ENCODE measurements at places on chromosomes 3 and 15. TPM values are rescaled to one million over a fixed set of nuclear protein-coding genes. Genes with fewer than 3 reads are reported as not detected.

OIP5 gene
- total RNA-seq = 0.88 TPM

CLDN11 gene
- 50.3 TPM for total RNA-seq

DGKG gene
- total RNA-seq = 2.5 TPM

- DNase-seq = no peak
These were observed 102.4 kb downstream of the KLHL25 start for GRCh38 chr15:85692321-85692720.

DNA sequence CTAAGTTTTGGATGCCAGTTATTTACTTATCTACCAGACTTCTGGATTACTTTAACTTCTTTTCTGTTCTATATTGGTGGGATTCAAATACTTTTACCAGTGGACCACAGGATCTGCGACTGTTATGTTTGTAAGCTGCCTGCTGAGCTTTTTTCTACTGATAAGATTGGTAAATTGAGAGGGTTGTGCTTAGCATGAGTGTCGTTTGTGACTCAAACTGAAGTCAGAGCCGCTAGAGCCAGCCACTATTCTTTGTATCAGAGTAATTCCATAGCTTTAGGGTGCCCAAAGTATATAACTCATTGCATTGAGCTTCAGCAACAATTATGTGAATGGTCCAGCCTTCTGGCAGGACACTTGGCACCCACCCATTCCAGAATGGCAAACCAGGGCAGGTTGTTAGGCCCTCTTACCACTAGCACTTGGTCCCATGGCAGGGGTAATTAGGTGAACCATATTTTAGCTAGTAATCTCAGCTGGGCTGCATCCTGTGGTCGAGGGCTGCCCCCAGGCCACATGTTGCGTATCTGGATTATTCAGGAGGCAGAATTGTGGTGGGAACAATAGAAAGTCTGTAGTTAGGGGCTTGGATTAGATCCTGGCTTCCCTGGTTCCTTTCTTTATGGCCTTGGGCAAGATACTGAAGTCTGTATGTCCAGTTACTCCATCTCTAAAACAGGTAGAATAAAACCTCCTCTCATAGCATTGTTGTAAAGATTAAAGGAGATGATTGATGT lies 6.0 kb downstream of the PLCL2 start:
- no peak for DNase-seq
